ENCODE measurements at places on chromosomes 11 and 22.

- peak; percentile 54 for DNase-seq
Measured at GRCh38 chr11:848380-848931, 5.8 kb downstream of the TSPAN4 start.

GRCh38 chr11:13287036-13287435 lies 9.4 kb downstream of the BMAL1 start:
- DNase-seq, result no peak

DNA sequence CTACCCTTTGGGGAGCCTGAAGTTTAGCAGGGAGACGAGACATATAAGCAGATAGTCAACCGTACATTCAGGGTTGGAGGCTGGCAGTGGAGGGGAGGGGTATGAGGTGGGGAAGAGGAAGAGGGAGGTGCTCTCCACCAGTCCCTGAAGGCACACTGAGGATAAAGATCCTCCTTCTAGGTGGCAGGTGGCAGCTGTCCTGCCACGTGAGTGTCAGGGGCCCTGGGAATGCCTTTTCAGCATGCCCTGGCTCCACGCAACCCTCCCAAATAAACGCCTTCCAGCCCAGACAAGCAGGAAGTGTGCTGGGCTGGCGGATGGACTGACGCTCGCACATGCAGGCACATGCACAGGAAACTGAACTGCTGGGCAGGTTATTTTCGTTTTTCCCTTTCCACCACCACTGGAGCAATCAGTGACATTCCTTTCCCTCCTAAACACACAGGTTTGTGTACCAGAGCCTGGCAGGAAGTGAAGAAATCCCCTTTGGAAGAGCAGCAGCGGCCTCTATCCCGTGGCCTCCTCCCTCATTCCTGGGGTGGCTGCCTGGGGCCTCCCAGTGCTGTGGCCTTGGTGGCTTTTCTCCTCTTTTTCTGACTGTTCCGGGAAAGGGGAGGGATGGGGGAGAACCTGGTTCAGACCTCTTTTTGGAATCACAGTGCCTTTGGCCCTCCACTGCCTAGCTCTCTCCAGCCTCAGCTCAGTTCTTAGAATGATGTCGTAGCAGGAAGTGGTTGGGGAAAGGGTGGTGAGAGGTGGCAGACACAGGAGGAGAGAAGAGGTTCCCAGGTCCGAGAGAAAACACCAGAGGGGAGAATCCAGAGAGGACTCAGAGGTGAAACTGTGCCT lies 157.0 kb upstream of the TIMP3 start:
- DNase-seq, result no peak

GRCh38 chr11:12674936-12675696 lies 895 bp downstream of the TEAD1 start:
- peak; percentile 67 for DNase-seq

- DNase-seq, result no peak
Measured at GRCh38 chr11:11069841-11070835, 212.3 kb upstream of the ZBED5 start.

GRCh38 chr11:129992161-129992944 lies 10.3 kb downstream of the PRDM10 start:
- no peak for DNase-seq

DNA sequence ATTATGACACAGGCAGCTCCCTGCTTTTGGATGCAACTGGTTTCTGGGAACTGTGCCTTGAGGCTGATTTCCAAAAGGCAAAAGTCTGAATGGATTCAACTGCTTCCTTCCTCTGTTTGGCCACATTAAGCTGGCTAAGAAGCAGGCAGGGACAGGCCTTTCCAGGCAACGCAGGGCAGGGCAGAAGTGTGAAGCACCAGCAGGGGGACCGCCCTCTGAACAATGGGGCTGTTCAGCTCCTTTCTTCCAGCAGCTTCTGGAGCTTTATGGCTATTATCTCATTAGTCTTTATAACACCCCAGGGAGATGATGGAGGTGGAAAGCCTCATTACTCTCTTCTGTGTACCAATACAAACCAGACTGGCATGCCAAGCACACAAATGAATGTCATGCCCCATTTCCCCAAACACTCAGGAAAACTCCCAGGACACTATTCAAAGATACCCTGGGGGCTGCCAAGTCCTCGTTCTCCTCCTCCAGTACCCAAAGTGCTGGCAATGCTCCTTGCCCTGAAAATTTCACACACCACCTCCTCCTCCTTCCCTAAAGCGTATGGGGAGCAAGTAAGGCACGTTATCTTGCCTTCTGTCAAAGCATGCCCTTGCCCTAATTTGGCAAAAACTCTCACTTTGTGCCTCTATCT lies 21.3 kb downstream of the MORC2 start:
- DNase-seq, result peak; percentile 95

DNA sequence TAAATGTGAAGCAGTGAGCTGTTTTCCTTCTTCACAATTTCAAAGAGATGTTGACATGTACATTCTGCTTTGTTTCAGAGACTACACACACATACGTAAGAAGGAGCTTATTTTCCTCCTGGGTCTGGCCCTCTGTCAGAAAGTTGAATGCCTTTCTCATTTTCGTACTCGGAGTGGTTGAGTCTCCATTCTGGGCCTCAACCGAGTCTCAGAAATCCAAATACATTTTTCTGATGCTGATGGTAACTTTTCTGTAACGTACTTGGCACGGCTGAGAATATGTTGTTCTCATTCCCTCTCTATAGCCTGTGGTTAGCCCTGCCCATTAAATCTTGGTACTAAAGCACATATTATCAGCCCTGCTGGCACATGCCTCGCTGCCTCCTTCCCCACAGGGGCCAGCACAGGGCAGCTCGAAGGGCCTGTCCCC lies 25.3 kb downstream of the PARVA start:
- DNase-seq, result no peak

- no peak for DNase-seq
Measured at GRCh38 chr11:36177836-36178235, 111.4 kb downstream of the COMMD9 start.

GRCh38 chr11:126861796-126862459 lies 138.6 kb downstream of the KIRREL3 start:
- DNase-seq, result no peak

DNA sequence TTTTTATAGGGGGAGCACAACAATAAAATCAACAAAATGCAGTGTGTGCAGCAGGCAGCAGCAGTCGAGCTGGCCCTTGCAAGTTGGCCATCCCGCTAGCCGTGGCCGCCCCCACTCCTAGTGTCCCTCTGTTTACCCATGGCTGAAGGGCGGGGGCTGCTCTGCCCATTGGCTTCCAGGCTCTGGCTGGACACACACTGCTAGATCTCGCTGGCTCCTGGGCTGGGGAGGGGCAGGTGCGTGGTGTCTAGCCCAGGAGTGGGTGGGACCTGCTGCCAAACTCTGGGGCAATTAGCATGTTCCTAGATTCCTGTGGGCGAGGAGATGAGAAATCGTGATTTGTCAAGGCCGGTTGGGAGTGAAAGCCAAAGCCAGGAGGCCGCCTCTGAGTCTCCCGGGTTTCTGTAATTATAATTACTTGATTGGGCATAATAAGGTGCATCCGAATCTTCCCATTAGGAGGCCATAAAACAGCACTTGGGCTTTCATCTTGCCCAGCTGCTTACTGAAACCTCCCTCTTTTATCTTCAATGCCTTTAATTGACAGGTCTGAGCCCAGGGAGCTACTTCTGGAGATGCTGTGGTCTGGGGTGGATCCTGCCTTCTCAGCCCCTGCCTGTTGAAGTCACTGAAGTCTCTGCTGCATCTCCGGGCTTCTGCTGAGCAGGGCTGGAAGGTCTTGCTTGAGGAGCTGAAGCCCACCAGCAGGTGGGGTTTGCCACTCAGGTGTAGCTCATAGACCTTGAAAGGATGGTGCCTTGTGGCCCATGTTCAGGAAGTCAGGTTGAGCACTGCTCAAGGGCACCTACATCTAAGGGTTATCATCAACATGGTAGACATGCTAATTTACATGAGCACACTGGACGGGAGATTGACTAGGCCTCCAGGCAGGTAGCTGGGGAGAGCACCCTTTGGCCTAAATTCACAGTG lies 44.5 kb upstream of the DKK3 start:
- DNase-seq, result no peak

GRCh38 chr11:71488681-71489270 lies 35.8 kb downstream of the NADSYN1 start:
- no peak for DNase-seq

GRCh38 chr22:30718491-30718890 lies 23.8 kb downstream of the OSBP2 start:
- DNase-seq, result no peak

GRCh38 chr11:13772223-13773046 lies 104.0 kb downstream of the FAR1 start:
- peak; percentile 67 for DNase-seq

DNA sequence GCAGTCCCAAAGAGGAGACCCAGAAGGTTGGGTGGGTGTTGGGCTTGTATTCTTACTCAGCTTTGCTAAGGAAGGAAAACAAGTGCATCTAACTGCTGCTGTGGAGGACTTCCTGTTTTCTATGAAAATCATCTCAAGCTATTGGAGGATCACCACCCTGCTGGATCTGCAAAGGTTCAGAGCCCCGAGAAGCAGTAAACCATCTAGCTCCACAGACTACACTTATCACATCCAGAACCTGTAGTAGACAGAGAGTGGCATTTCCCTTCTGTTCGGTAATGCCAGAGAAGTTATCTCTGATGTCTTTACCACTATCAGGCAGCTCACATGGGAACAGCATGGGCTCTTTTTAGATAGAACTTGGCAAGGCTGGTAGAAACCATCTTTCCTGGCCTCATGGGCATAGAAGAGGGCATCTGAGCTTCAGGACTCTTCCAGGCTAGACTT lies 21.7 kb downstream of the KCNJ1 start:
- no peak for DNase-seq

DNA sequence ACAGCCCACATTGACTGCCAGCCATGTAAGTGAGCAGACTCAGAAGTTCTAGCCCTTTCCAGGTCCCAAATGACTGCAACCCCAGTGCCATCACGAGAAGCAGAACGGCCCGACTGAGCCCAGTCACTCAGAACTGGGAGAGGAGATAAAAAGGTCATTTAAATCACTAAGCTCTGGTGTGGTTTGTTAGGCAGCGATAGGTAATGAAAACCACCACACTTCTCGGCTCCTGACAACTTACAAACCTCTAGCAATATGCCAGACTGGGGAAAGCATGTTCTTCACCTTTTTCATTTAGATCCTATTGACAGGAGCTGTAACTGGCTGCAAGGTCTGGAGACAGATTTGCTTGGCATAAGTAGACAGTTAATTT lies 6.7 kb downstream of the SLC15A3 start:
- DNase-seq, result no peak

DNA sequence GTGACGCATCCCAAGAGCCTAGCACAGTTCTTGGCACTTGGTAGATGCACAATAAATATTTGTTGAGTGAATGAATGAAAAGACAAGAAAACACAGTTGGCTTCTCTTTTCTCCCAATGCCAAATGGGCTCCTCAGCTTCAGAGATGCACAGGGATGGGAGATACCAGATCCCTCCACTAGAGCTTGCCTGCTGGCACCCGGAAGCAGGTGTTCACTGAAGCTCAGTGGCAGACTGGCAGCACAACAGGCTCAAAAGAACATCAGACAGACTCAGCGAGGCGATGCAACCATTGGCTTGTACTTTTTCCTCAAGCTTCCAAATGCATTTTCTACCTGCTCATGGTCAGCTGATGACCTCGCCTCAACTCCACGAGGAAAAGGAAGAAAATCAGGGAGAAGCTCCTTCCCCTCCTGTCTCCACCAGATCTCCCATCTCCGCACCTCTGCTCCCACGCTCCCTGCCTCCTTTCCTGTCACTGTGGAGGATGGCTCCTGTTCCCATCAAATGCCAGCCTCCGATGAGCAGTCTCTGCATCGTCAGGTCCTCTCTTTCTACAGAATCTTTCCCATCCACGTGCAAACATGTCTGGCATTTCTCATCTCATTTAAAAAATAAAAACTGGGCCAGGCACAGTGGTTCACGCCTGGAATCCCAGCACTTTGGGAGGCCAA lies 5.8 kb downstream of the RAPSN start:
- DNase-seq, result peak; percentile 50

- no peak for DNase-seq
Measured at GRCh38 chr11:20161230-20161918, 1.1 kb upstream of the DBX1 start.

- DNase-seq, result peak; percentile 59
Measured at GRCh38 chr11:14418801-14419417, 59.9 kb upstream of the RRAS2 start.

DNA sequence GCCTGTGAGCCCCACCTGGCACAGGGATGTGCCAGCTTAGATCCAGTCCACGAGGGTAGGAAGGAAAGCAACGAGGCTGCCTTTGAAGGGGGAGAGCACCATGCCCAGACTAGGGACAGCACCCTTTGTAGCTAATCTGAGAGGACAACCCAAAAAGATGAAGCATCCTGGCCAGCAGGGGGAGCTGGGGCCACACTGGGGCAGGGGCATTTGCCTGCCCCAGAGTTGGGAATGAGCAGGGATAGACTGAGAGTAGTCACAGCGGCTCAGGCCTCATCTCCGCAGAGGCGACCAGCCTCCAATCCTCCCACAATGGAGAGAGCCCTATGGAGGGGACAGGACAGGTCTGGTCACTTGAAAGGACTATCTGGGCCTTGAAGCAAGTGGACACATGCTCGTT lies 16.4 kb downstream of the LMO1 start:
- DNase-seq, result no peak

DNA sequence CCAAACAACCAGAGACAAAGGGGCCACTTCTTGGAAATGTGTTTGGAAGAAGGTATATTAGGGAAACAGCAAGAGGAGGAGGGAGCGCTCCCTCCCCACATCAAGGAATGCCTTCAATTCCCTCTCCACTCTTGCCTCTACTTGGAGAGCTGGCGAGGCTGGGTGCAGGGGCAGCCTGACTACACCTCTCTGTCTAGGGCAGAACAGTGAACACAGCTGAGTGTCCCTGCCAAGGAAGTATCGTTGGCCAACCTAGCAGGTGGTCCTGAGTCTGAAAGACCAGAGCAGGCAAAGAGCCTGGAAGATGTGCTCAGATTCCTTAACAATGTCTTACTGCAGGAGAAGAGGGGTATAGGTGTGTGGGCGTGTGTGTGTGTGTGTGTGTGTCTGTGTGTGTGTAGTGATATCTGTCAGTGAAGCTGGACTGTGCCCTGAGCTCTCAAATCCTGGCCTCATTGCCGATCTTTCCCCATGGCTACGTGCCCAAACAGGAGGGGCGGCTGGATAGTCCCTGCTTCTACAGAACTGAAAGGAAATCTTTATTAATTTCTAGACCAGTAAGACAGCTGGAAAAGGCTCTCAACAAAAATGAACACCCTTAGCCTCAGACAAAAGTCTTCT lies 46.8 kb downstream of the PAMR1 start:
- peak; percentile 24 for DNase-seq

Measured in A673 (cell line).